ENCODE measurements at places on chromosomes 2 and 18.

- no peak for DNase-seq
Observed at GRCh38 chr2:222074674-222075073, 224.1 kb downstream of the PAX3 start.

DNA sequence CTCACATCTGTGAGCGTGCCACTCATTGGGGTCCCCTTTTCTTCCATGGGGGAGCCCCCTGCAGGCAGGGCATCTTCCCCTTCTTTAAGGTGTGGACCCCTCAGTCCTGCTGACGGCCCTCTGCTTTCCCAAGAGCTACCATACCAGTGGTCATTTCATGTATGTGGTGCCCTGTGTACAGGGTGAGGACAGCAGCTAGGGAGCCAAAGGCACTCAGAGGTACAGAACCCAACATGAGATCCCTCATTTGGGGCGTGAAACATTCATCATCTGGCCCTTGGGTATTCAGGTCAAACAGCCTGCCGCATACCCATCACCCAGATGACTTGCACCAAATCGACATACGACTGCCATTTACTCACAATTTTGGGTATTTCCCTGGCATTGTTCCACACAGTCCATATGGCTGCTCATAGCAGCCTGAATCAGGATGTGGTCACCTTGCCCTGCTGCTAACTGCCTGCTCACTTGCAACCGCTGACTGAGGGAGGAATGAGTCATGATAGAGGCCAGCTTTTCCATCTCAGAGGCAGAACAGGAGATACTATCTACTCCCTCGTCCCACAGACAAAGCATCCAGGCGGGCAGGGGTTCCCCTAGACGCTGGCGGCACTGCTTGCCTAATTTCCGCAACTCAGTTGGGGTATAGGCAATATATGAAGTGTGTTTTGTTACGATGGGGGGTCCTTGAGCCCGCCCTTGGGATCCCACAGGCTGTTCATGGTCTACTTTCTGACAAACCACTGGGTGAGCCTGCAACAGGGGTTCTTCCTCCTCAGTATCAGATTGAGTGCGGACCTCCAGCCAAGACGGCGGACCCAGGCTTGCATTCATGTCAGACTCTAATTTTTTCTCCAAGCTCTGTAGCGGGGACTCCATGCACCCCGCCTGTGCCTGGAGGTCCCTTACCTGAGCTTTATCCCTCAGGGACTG is 228.6 kb downstream of the SATB2 start:
- DNase-seq, result no peak

- DNase-seq, result no peak
Observed at GRCh38 chr2:104286841-104287240, 567.1 kb upstream of the POU3F3 start.

- no peak for DNase-seq
Observed at GRCh38 chr2:127826047-127826446, 15.1 kb upstream of the WDR33 start.

Data from glomerular endothelial cell (primary cell).